ENCODE measurements at places on chromosomes 1 and 21.

DNA sequence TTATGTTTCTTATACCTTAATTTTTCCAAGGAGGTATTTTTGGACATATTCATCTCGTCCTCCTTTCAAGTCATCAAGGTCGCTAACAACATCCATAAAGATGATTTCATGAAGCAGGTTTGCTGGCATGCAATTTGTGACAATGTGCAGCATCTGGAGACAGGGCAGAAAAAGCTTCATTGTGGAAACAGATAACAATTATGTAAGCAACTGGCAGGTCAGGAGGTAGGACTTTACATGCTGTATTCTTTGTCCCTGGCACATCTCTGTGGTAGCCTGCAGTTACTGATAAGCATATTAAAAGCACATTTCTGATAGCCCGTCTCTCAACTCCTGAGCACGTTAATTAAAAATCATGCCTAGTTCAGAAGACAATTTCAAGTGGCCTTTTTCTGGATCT is 156.8 kb downstream of the LEPR start:
- no peak overlapping the region for H3K27ac ChIP-seq
- DNase-seq: no peak
- H3K4me3 ChIP-seq: no peak overlapping the region

DNA sequence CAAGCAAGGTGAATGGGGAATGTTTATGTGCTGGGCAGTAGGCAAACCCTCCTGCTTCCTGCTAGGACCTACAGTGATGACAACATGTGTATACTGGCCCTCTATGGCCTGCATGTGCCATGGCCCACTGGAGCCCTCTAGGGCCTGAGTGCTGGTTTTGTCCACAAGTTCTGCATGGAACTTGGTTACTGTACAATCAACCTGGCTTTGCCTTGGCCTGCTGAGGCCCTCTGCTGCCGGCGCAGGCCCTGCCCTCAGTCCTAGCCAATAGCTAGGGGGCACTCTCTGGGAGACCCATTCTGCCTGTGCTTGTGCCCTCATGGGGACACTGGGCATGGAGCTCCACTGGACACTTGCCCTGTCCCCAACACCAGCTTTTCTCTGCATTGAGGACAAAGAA is 138.6 kb upstream of the NGF start:
- no peaks in the 10 kb centered on the region for H3K36me3 ChIP-seq
- no peak for DNase-seq
- H3K4me3 ChIP-seq: no peak overlapping the region
- H3K27me3 ChIP-seq: peaks cover 42% of the 10 kb centered on the region
- no peaks in the 10 kb centered on the region for H3K4me1 ChIP-seq
- no peak overlapping the region for H3K27ac ChIP-seq

GRCh38 chr1:59977075-59977410 is 50.5 kb upstream of the CYP2J2 start:
- peaks cover 11% of the 10 kb centered on the region for H3K27me3 ChIP-seq
- peaks cover 3% of the 10 kb centered on the region for H3K4me1 ChIP-seq
- no peak overlapping the region for H3K4me3 ChIP-seq
- no peak overlapping the region for H3K27ac ChIP-seq
- H3K36me3 ChIP-seq: no peaks in the 10 kb centered on the region

- H3K36me3 ChIP-seq: no peaks in the 10 kb centered on the region
- no peak overlapping the region for H3K4me3 ChIP-seq
- no peaks in the 10 kb centered on the region for H3K4me1 ChIP-seq
- H3K27me3 ChIP-seq: no peaks in the 10 kb centered on the region
- DNase-seq: no peak
These were observed 845 bp upstream of the RGS5 start for GRCh38 chr1:163203561-163203960.

DNA sequence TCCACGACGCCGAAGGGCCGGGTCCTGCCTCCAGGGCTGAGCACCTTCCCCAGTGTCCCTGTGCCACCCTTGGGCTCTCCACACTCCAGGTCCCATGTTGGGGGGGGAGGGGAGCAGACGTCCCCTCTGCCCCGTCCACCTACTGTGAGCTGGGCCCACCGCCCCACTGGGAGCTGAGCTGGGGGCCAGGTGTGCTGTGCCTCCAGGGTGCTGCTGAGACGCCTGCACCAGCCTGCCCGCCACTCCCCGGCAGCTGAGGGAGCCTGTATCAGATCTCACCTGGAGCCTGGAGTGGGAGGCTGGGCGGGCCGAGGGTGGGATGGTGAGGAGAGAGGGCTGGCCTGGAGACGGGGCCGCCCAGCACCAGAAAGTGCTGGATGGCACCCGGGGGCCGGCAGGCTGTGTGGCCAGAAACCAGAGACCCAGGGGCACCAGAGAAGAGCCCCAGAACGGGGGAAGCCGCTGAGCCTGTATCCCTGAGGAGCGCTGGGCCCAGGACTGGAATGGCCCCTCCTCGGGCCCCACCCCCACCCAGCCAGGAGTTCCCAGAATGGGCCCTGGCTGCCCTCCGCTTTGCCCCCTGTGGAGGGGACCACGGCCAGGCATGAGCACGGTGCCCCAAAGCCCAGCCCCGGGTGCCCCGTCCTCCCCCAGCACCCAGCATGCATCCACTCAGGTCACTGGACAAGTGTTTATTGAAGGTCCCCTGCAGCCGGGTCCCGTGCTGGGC is 3.4 kb downstream of the TNFRSF18 start:
- H3K4me1 ChIP-seq: peaks cover 18% of the 10 kb centered on the region
- no peak overlapping the region for H3K27ac ChIP-seq
- no peak overlapping the region for H3K4me3 ChIP-seq
- DNase-seq: no peak
- H3K36me3 ChIP-seq: no peaks in the 10 kb centered on the region

- H3K27ac ChIP-seq: no peak overlapping the region
- H3K36me3 ChIP-seq: no peaks in the 10 kb centered on the region
- H3K4me3 ChIP-seq: no peak overlapping the region
These were observed 102.1 kb downstream of the TYW3 start for GRCh38 chr1:74835051-74835450.

- peaks cover 3% of the 10 kb centered on the region for H3K36me3 ChIP-seq
- peaks cover 55% of the 10 kb centered on the region for H3K27me3 ChIP-seq
- peak; percentile 28 for DNase-seq
- H3K4me3 ChIP-seq: peak within 1 kb of the TSS; percentile 69
- H3K27ac ChIP-seq: no peak within 1 kb of the TSS
- peaks cover 7% of the 10 kb centered on the region for H3K4me1 ChIP-seq
These were observed at the start of gene DNAJC6 for GRCh38 chr1:65309304-65310077. DNAJC6 (plus strand) TSS chr1:65309543; CDS start chr1:65309746, 203 bp downstream.

- no peaks in the 10 kb centered on the region for H3K4me1 ChIP-seq
- H3K27me3 ChIP-seq: no peaks in the 10 kb centered on the region
- H3K36me3 ChIP-seq: no peaks in the 10 kb centered on the region
- no peak overlapping the region for H3K27ac ChIP-seq
These were observed 721.3 kb upstream of the NCAM2 start for GRCh38 chr21:20276954-20277353.

DNA sequence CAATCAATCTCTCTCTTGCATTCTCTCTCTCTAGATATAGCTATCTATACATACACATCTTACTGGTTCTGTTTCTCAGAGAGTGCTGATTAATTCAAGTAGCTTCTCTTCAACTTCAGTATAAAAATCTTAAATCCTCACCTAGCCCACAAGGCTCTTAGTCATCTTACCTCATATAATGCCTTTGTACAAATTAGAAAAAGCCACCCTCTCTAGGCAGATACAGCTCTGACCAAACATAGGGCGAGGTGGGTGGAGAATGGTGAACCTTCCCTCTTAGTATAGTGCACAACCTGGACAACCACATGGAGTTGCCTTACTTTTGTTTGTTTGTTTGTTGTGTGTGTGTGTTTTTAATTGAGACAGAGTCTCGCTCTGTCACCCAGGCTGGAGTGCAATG is 5.1 kb upstream of the INAVA start:
- H3K27me3 ChIP-seq: peaks cover 29% of the 10 kb centered on the region
- H3K4me3 ChIP-seq: peak overlapping the region; percentile 51
- H3K27ac ChIP-seq: no peak overlapping the region
- peaks cover 54% of the 10 kb centered on the region for H3K4me1 ChIP-seq
- no peaks in the 10 kb centered on the region for H3K36me3 ChIP-seq

- no peak overlapping the region for H3K27ac ChIP-seq
- H3K36me3 ChIP-seq: no peaks in the 10 kb centered on the region
- peaks cover 2% of the 10 kb centered on the region for H3K4me1 ChIP-seq
- H3K27me3 ChIP-seq: no peaks in the 10 kb centered on the region
- H3K4me3 ChIP-seq: no peak overlapping the region
These were observed 1.3 kb upstream of the FTCD start for GRCh38 chr21:46156678-46157077.

DNA sequence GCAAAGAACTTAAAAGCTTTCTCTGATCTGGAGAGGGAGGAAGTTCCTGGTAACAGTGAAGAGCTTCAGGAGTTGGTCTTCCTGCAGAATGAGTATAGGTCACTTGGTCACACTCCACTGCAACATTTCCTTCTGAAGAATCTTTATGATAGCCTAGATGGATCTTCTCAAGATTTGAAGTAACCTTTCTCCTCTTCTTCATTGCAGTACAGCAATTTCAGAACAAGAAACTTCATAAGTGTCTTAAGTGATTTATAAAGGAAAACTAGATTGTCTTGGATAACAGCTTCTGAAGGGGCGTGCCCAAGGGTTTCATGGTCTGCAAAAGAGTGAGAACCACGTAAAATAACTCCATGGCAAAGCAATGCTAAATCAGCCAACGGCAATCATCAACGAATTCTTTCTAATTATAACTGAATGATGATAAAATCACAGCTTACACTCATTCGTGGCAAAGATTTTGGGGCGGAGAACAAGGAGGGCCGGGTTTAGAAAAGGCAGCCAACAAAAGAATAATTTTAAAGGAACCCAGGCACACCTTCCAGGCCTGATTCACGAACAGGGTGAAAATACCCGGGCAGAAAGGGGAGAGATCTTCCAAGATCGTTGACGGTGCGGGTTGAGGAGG is 53.9 kb upstream of the ASPM start:
- H3K36me3 ChIP-seq: no peaks in the 10 kb centered on the region
- DNase-seq: peak; percentile 19
- peaks cover 62% of the 10 kb centered on the region for H3K4me1 ChIP-seq
- peak overlapping the region; percentile 97 for H3K4me3 ChIP-seq
- peak overlapping the region; percentile 96 for H3K27ac ChIP-seq
- no peaks in the 10 kb centered on the region for H3K27me3 ChIP-seq

- H3K4me1 ChIP-seq: no peaks in the 10 kb centered on the region
- no peaks in the 10 kb centered on the region for H3K36me3 ChIP-seq
- H3K4me3 ChIP-seq: no peak overlapping the region
- H3K27ac ChIP-seq: no peak overlapping the region
- H3K27me3 ChIP-seq: peaks cover 2% of the 10 kb centered on the region
- DNase-seq: no peak
These were observed 11.5 kb upstream of the EIF4G3 start for GRCh38 chr1:21188235-21188634.

DNA sequence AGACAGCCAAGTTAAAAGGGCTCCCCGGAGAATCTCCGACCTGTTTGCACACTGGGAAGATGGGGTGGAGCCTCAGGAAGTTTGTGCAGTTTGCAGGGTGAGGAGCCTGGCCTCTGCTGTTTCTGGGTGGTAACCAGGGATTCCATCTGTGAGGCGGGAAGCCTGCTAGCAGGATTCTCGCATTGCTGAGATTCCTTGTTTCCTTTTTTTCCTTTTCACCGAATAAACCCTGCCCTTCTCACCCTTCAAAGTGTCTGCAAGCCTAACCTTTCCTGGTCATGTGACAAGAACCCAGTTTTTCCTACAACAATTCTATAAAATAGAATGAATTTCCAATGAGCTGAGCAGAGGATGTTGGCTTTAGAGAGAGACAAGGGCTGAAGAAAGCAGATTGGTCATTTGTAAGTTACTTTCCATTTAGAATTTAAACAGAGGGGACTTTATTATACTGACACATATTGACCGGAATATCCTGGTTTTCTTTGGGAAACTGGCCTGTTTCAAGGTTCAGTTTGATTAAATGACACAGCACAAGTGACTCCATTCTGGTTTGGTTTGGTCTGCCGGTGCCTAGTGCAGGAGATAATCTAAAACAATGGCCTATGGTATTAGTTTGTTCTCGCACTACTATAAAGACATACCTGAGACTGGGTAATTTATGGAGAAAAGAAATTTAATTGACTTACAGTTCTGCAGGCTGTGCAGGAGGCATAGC is 48.7 kb upstream of the DNAH14 start:
- H3K27ac ChIP-seq: no peak overlapping the region
- H3K27me3 ChIP-seq: peaks cover 27% of the 10 kb centered on the region
- no peaks in the 10 kb centered on the region for H3K4me1 ChIP-seq
- no peak overlapping the region for H3K4me3 ChIP-seq

- peaks cover 7% of the 10 kb centered on the region for H3K27me3 ChIP-seq
- H3K4me1 ChIP-seq: no peaks in the 10 kb centered on the region
- no peak overlapping the region for H3K27ac ChIP-seq
- no peak overlapping the region for H3K4me3 ChIP-seq
These were observed 762.9 kb downstream of the LTN1 start for GRCh38 chr21:28229814-28230213.

GRCh38 chr1:207828046-207828445 is 76.2 kb downstream of the CD46 start:
- H3K4me3 ChIP-seq: no peak overlapping the region
- H3K27me3 ChIP-seq: no peaks in the 10 kb centered on the region
- no peak for DNase-seq
- H3K4me1 ChIP-seq: peaks cover 97% of the 10 kb centered on the region

DNA sequence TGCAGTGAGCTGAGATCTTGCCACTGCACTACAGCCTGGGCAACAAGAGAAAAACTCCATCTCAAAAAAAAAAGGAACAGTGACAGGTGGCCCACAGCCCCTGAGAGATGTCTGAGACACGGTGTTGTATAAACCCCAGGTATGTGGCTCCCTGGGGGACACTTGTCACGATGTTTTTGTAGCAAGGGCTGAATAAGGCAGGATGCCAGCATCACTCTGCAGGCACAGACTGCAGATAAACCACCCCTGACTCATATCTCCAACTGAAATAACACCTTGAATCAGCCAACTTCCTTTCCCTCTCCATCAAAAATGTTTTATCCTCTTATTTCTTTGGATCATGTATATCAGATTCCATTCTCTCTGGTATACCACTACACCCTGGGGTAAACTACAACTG is 52.5 kb downstream of the NMNAT2 start:
- no peak overlapping the region for H3K27ac ChIP-seq
- no peak overlapping the region for H3K4me3 ChIP-seq
- H3K4me1 ChIP-seq: no peaks in the 10 kb centered on the region
- H3K36me3 ChIP-seq: no peaks in the 10 kb centered on the region

DNA sequence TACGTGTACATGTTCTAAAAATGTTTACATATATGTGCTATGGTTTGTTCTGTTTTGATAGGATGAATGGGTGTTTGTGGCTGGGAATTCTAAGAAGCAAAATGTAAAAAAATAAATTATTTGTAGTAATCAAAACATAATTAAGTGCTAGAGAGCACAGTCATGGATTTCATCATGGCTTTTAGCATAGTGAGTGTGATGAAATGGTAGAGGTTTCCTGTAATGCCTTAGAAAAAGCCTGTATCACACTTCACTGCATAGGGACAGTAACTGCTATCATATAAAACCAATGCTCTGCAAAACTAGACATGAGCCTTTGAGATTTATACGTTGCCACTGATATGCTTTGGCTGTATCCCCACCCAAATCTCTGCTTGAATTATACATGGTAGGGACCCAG is 99.8 kb downstream of the PTGER3 start:
- no peak overlapping the region for H3K4me3 ChIP-seq
- H3K27ac ChIP-seq: no peak overlapping the region
- no peaks in the 10 kb centered on the region for H3K4me1 ChIP-seq
